ENCODE measurements at places on chromosomes 11 and 22.

DNA sequence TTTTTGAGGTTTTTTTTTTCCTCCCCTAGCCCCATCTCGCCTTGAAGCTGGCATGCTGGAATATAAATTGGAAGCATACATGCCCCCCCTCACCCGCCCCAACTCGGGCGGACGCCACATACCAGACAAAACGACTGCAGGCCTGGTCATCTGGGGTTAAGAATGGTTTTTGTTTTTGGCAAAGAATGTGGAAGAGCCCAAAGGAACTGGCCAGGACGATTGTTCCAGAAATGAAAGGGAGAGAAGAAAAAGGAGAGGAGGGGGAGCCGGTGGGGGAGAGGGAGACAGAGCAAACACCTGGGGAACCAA, 25.0 kb downstream of the MN1 start:
- DNase-seq = no peak

DNA sequence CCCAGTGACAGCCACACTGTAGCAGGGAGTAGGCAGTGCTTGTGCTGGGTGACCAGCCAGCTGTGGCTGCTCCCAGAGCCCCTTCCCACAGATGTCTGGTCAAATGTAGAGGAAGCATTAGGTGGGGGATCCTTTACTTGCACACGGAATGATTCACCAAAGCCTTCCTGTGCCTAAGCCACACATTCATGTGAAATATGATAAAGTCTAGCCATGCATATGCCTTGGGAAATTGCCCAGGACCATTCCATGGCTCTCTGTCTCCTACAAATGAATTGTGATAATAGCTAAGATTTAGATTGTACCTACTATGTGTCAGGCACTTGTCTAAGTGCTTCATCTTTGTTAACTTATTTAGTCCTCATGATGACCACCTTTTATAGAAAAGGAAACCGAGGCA, 217.5 kb upstream of the E2F8 start:
- no peak for DNase-seq

DNA sequence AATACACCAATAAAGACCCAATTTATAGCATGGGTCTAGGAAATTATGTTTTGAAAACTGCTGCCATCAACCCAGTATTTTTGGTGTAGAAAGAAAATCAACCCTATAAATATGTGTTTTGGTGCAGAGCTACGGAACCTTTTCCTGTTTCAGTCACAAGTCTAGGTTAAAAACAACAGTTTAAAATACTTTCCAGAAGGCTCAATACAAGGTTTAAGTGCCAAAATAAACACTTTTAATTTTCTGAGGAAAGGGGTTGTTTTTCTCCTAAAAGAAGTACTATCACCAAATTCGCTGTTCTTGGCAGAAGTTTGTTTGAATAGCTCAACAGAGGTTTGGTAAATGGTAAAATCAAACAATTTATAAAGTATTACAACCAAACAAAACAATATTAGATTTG, 201.3 kb downstream of the TMEM135 start:
- no peak for DNase-seq

- DNase-seq = no peak
Measured at GRCh38 chr11:60127311-60127811, 38.9 kb downstream of the MS4A2 start.

- no peak for DNase-seq
Measured at GRCh38 chr22:31160328-31160978, 471 bp downstream of the RNF185 start.

- DNase-seq = no peak
Measured at GRCh38 chr11:134668076-134668475, 256.0 kb upstream of the B3GAT1 start.

DNA sequence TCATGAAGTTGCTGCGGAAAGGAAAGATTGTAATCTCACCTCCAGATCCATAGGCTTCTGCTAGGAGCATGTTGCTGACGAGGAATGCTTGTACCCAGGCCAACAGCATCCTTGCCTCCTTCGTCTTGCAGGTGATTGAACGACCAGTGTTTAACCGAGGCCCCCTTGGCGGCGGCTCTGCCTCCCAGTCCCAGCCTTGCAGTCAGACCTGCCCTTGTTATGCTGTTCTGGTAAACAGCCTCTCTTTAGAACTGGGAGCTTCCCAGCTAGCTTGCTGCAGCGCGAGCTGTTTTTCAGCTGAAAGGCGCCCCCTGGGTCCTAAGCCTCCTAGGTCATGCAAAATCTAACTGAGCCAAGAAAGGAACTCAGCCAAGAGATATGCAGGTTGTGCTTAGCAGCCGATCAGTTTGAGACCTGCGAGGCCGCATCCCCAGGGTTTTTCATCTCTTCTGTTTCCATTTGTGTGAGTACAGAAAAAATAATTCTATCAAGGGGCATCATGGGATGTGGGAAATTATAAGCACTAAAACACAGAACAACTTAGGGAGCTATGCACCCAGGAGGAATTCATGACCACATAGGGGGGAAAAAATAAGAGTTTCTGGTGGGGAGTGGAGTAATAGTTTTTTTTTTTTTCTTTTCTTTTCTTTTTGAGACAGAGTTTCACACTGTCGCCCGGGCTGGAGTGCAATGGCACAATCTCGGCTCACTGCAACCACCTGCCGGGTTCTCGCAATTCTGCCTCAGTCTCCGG, at the start of gene PIK3IP1:
PIK3IP1 (minus strand) TSS at position 253 of the 754 bp plus-strand sequence; CDS start at position 109, 144 bp downstream.
- DNase-seq = peak; percentile 47

DNA sequence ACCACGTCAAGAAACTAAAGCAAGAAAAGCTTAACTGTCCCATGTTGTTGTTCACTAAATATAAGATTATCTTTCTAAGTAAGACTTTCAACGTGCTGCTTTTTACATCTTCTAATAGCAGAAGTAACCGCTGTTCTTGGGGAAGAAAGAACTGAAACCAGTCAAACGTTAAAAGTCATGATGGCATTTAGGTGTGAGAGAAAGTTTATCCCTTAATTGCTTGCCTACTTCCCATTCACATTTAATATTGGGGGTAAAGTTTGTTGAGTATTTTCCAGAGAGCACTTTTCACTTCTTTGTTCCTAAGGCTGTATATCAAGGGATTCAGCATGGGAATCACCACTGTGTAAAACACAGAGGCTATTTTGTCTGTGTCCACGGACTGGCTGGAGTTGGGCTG, 970 bp downstream of the OR5B21 start:
- DNase-seq = no peak

GRCh38 chr11:70220136-70220535, 17.0 kb downstream of the FADD start:
- no peak for DNase-seq

DNA sequence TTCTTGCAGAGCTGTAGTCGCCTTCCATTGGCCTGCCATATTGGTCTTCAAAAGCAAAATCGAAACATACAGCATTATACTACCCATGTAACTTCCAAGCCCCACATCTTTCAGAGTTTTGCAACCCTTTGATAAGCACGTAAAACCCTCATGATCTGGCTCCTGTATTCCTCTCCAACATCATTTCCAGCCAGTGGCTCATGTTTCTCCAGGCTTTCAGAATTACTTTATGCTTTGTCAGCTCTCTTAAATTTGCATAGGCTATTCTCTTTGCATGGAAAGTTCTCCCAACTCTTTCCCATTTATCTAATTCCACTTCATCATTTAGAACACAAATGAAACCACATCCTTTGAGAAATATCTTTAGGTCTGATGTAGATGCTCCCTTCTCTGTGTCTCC, 67.8 kb upstream of the DDI1 start:
- no peak for DNase-seq

DNA sequence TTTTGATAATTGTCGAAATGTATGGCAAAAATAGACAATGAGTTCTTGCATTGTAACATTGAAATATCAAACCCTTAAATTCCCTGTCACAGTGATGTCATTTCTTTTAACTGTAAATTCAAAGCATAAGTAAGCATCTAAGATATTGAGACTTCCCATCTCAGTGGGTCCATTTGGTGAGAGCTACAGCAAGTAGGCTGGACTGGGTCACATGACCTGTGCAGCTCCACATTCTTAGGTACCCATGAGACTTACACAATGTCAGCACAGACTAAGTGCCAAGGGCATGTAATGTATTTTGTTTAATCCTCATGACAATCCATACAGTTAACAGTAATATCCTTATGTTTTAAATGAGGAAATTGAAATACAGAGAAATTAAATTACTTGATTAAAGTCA, 210.7 kb downstream of the NELL1 start:
- DNase-seq = no peak

- DNase-seq = no peak
Measured at GRCh38 chr11:105092256-105093239, 47.0 kb downstream of the CARD18 start.

- DNase-seq = no peak
Measured at GRCh38 chr11:12421386-12421785, 44.0 kb downstream of the PARVA start.

GRCh38 chr22:31091106-31091975, 10.2 kb downstream of the SMTN start:
- no peak for DNase-seq

DNA sequence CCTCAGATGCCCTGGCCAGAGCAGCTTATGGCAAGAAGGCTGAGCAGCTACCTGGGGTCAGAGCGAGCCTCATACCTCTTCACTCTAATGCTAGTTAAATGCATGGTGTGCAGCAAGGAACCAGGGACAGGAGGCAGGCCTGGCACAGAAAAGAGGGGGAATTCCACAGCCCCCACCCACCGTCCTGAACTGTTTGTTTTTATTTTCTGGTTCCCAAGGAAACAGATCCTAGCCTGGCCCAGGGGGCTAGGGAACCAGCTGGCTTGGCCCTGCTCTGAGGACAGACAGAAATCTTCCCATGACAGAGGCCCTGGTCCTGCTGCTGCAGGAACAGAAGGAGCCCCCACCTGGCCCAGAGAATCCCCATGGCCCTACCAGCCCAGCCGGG, 40.4 kb downstream of the SLCO2B1 start:
- no peak for DNase-seq

GRCh38 chr11:76793391-76794291, 10.5 kb downstream of the TSKU start:
- DNase-seq = no peak

DNA sequence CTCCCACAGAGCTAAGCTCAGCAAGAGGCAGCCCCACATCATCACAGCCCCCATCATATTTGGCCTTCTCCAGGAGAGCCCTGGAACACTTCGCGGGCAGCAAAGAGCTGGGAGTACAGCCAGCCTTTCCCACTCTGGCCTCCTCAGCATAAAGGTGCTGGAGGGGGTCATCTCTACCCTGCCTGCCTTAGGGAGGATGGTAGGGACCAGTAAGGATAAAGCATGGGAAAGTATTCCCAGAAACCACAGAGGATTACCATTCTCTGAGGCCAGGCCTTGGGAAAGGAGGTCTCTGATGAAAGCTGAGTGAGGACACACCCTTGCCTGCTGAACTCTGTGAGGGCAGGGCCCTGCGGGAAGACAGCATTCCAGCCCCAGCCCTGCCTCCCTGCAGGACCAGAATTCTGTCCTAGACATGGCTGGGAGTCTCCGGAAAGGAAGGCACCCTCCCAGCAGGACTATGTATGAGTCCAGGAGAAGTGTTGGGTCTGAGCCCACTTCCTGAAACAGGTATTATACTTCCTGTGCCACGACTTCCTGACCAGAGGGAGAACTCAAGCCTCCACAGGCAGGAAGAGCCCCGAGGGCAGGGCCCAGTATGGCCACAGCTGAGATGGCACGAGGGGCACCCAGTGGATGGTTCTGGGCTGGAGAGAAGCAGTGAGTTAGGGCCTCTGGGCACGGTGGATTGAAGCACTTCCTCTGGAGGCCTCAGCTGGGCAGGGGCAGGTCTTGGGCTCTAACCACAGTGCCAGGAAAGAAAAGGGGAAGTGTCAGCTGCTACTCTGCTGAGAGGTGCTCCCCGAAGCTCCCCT, 12.9 kb upstream of the CASTOR1 start:
- no peak for DNase-seq

DNA sequence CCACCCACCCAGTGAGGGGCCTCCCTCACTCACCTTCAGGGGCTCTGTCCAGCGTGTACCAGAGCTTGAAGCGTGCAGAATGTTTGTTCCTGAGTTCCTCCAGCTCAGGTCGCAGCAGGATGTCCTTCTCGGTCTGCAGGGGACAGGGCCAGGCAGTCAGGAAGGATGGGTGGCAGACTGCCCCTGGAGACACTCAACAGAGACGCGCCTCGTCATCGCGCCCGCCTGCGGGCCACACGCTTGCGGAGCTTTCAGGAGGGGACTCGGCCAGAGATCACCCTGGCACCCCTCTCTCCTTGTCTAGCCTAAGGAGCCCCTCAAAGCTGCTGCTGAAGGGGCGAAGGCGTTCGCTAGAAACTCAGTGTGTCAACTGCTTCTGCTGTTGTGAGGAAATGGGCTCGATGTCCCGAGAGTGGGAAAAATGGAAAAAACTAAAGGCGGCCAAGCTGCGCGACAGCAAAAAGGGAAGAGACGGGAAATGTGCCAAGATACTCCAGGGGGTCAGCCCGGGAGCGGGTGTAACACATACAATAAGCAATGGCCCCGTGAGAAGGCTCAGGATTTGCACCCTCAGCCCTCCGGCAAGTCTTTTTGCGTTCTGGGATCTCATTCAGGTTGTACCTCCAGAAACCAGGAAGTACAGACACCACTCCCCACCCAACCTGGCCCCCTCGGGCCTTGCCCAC, 9.2 kb upstream of the POLDIP3 start:
- no peak for DNase-seq

- DNase-seq = no peak
Measured at GRCh38 chr11:82092904-82093303, 640.8 kb downstream of the FAM181B start.

GRCh38 chr11:45801723-45802315, 3.1 kb upstream of the SLC35C1 start:
- no peak for DNase-seq

DNA sequence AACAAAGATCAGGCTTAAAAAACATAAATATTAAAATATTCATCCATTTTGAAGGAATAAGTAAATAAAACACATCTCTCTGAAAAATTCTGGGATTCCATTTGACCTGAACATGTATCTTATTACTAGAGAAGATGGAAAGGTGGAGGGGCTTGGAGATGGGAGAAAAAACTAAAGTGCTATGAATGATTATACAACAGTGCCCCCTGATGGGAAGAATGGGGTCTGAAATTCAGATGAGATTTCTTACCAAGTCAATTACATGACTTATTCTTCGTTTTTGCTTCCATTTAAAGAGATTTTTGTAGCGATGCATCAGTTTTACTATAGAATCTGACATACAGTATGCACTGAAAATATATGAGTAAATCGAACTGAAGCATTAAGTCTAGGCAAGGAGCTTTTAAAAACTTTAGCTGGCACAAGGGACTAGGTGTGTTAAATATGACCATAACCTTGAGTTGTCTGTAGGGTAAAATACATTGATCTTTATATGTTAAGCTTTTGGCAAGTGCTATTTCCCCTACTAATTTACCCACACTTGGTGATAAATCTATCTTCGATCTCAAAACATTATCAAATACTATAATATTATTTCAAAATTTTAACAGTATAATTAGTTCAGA, 718.8 kb downstream of the CNTN5 start:
- peak; percentile 6 for DNase-seq

- peak; percentile 77 for DNase-seq
Measured at GRCh38 chr11:132911186-132911585, 621.1 kb downstream of the OPCML start.

GRCh38 chr11:11813288-11813962, 28.3 kb upstream of the USP47 start:
- DNase-seq = peak; percentile 87

GRCh38 chr11:10746871-10747270, 4.2 kb upstream of the CTR9 start:
- no peak for DNase-seq

- no peak for DNase-seq
Measured at GRCh38 chr11:125341676-125342075, 154.4 kb downstream of the FEZ1 start.
